ENCODE measurements at places on chromosomes 5 and 9.

GRCh38 chr5:10577371-10578292, 13.8 kb downstream of the ANKRD33B start:
- no peak overlapping the region for H3K27ac ChIP-seq
- no peak overlapping the region for H3K4me3 ChIP-seq
- H3K36me3 ChIP-seq, result no peaks in the 10 kb centered on the region

DNA sequence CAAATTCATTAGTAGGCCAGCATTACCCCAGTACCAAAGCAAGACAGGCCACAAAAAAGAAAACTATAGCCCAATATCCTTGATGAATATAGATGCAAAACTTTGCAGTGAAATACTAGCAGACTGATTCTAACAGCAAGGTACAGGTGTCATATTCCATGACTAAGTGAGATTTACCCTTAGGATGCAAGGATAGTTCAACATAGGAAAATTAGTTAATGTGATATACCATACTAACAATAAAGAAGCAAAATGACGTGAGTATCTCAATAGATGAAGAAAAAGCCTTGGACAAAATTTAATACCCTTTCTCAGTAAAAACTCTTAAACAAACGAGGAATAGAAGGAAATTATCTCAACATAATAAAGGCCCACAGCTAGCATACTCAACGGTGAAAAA, 13.3 kb downstream of the ZNF131 start:
- no peak overlapping the region for H3K4me3 ChIP-seq
- H3K27me3 ChIP-seq, result no peaks in the 10 kb centered on the region
- peaks cover 7% of the 10 kb centered on the region for H3K4me1 ChIP-seq

DNA sequence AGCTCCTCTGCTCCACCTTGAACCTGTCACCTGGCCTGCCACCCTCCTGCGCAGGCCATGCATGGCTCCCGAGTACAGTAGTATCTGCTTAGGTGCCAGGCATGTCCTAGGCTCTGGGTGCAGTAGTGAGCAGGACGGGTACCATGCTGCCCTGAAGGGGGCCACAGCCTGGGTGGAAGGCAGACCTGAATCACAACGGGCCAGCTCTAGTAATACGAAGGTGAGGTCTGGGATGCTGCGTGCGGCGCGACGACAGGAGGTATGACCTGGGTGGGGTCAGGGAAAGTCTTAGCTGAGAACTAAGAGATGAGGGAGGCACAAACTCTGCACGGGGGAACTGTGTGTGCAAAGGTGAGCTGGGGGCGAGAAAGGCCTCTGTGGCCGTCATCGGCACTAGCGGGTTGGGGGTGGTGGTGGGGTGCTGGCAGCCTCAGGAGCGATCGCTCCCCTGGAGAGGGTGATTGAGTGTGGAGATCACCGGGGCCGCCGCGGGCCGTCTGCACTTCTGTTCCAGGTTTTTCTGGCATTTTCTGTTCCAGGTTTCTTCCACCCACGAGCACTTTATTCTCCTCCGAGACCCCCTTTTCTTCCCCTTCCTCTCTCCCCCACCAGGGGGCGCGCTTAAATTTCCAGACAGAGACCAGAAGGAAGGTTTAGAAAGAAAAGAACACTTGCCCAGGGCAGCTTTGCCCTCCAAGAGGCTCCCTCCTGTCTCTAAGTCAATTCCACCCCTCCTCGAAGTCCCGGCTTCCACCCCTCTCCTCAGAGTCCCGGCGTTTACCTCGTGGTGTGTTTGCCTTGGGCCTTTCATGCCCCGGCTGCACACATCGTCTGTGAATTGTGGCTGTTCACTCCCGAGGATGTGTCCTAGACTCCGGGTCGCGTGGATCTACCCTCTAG, 15.1 kb downstream of the PDLIM4 start:
- no peak overlapping the region for H3K4me3 ChIP-seq
- no peaks in the 10 kb centered on the region for H3K27me3 ChIP-seq
- H3K4me1 ChIP-seq, result peaks cover 15% of the 10 kb centered on the region
- H3K36me3 ChIP-seq, result no peaks in the 10 kb centered on the region

- no peaks in the 10 kb centered on the region for H3K4me1 ChIP-seq
- no peaks in the 10 kb centered on the region for H3K36me3 ChIP-seq
- H3K27me3 ChIP-seq, result no peaks in the 10 kb centered on the region
- DNase-seq, result no peak
Measured at GRCh38 chr9:31418419-31418818, 966.0 kb upstream of the ACO1 start.

DNA sequence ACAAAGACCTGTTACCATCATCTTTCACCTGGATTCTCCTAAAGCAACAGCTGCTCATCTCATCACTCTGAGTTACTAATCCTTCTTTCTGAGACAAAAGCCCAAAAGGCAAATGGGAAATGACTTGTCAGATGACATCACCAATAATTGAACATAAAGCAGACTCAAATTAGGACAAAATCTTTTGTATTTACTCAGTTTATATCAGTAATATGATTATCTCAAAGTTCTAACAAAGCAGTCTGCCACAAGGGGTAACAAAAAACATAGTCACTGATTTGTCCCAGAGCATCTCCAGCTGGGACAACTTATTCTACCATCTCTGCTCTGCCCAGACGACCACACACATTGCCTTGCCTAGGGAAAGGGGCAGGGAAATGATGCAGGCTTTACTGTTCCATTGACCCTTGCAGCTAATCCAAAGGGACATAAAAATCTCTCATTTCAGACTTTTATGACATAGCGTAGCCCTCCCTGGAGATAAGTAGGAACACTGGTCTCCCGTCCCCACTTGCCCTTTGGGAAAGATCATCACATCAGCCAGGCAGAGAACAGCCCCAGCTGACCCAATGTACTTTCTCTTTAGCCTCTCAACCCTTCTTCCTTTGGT, 249.5 kb upstream of the PTGER4 start:
- H3K36me3 ChIP-seq, result no peaks in the 10 kb centered on the region
- H3K4me1 ChIP-seq, result peaks cover 17% of the 10 kb centered on the region
- no peak overlapping the region for H3K4me3 ChIP-seq
- no peaks in the 10 kb centered on the region for H3K27me3 ChIP-seq

DNA sequence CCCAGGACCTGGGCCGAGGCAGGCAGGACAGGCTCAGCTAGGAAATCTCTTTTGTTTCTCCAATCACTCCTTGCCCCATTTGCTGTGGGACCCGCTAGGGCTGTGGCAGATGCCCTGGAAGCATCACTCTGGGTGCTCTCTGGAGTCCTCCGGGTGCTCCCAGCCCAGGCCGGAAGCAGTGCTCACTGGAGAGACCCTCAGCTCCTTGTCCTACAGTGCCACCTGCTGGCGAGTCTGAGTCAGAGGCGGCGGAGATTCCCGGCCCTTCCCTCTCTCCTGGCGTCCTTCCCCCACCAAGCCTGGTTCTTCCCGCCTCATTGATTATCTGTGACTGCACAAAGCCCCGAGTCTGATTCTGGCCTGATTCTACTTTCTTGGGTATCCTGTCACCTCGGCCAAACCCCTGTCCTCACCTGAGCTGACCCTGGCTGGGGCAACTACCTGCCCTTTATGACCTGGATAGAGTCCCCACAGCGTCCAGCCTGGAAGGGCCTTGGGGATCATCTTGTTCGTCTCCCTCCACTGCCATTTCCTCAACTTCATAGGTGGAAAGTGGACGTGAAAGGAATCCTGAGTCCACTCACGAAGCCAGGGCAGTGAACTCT, 7.3 kb upstream of the BARHL1 start:
- peaks cover 48% of the 10 kb centered on the region for H3K27me3 ChIP-seq
- no peak overlapping the region for H3K4me3 ChIP-seq
- no peak overlapping the region for H3K27ac ChIP-seq
- DNase-seq, result no peak
- H3K36me3 ChIP-seq, result no peaks in the 10 kb centered on the region

- H3K4me1 ChIP-seq, result peaks cover 38% of the 10 kb centered on the region
- DNase-seq, result no peak
- no peaks in the 10 kb centered on the region for H3K27me3 ChIP-seq
- peaks cover 6% of the 10 kb centered on the region for H3K36me3 ChIP-seq
- H3K27ac ChIP-seq, result no peak overlapping the region
- H3K4me3 ChIP-seq, result no peak overlapping the region
Measured at GRCh38 chr5:80125022-80125961, 90.1 kb downstream of the THBS4 start.

- no peak for DNase-seq
- no peaks in the 10 kb centered on the region for H3K36me3 ChIP-seq
- no peaks in the 10 kb centered on the region for H3K4me1 ChIP-seq
- no peak overlapping the region for H3K27ac ChIP-seq
Measured at GRCh38 chr9:106102821-106103220, 408.5 kb downstream of the TMEM38B start.

- no peak for DNase-seq
- no peaks in the 10 kb centered on the region for H3K27me3 ChIP-seq
- no peaks in the 10 kb centered on the region for H3K36me3 ChIP-seq
- H3K4me3 ChIP-seq, result no peak overlapping the region
- no peak overlapping the region for H3K27ac ChIP-seq
Measured at GRCh38 chr5:21051945-21052344, 1063.9 kb upstream of the CDH18 start.

DNA sequence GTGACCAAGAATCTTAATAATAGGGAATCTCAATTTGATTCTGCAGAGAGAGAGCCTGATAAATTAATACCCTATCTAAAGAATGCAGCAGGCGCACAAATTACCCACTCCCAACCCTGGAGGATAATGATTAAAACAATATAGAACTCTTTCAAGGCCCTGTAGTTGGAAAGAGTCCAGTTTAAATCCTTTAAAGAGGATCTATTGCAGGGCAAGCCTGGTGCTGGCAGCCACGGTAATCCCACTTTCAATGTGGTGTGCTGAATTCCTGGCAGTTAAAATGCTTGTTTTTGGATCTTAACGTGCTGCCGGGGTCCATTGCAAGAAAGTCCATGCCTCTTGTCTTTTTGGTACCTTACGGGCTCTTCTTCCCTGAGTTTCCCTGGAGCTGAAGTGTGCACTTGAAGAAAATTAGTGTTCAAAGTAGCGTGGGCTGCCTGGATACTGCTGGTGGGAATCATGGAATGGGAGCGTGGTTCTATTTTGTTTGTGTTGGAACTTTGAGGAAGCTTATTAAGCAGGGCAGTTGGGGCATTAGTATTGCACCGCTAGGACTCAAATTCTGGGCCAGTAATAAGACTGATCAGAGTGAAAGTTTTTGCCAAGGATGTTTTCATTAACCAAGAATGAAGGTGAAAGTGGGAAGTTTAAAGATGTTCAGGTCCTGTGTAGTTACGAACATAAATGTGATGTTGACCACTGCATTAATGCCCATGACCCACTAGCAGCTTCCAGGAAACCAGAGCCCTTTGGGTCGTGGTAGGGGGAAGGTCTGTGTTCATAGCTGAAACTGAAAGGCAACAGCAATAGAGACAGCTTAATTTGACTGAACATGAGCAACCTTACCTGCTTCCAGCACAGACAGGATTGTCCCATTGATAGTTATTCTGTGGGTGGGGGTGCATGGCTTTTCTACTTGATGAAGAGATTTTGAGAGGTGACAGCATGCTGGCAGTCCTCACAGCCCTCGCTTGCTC, 20.8 kb downstream of the MARCHF6 start:
- H3K27ac ChIP-seq, result no peak overlapping the region
- H3K4me1 ChIP-seq, result peaks cover 35% of the 10 kb centered on the region
- H3K27me3 ChIP-seq, result no peaks in the 10 kb centered on the region
- no peak overlapping the region for H3K4me3 ChIP-seq

GRCh38 chr5:78537821-78538220, 110.8 kb downstream of the LHFPL2 start:
- no peaks in the 10 kb centered on the region for H3K27me3 ChIP-seq
- H3K27ac ChIP-seq, result no peak overlapping the region
- H3K4me1 ChIP-seq, result no peaks in the 10 kb centered on the region
- DNase-seq, result no peak
- no peak overlapping the region for H3K4me3 ChIP-seq

DNA sequence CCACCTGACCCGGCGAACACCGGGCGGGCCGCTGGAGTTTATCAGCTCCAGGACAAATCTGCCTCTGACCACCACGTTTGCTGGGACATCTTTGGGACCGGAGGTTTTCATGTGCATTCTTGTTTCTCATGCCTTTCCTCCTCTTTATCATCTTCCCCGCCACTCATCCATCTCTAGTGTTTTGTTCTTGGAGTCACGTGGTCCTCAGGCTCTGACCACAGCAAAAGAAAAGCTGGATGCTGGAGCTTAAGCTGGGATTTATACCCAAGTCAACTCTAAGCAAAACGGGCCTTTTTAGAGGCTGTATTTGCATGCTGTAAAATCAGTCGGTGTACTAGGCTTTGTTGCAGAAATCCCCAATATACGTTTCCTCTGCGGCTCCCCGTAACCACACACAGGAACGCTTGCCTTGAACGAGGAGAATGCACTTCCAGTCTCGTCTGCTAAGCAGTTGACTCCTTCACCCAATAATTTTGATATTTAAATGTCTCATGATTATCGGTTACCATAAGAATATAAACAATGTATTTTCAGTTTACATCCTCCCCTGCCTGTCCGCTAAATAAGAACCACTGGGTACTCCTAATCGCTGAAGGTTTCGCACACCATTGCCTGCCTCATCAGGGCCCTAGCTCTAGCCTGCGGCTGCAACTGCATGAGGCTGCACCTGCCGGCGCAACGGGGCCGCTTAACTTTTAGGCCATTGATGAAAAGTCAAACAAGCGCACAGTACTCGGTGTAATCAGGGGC, 560 bp upstream of the NDUFS6 start:
- H3K36me3 ChIP-seq, result peaks cover 60% of the 10 kb centered on the region
- H3K4me3 ChIP-seq, result peak overlapping the region; percentile 82
- H3K4me1 ChIP-seq, result peaks cover 52% of the 10 kb centered on the region

- no peak for DNase-seq
- H3K4me1 ChIP-seq, result no peaks in the 10 kb centered on the region
- no peaks in the 10 kb centered on the region for H3K27me3 ChIP-seq
- H3K27ac ChIP-seq, result no peak overlapping the region
- H3K36me3 ChIP-seq, result no peaks in the 10 kb centered on the region
Measured at GRCh38 chr5:136522217-136522956, 157.0 kb upstream of the TRPC7 start.

GRCh38 chr5:150323819-150324218, 21.1 kb upstream of the ARSI start:
- H3K27ac ChIP-seq, result no peak overlapping the region
- no peaks in the 10 kb centered on the region for H3K27me3 ChIP-seq
- H3K36me3 ChIP-seq, result no peaks in the 10 kb centered on the region
- no peak overlapping the region for H3K4me3 ChIP-seq

GRCh38 chr9:4780651-4781050, 12.1 kb upstream of the RCL1 start:
- no peak overlapping the region for H3K27ac ChIP-seq
- no peak overlapping the region for H3K4me3 ChIP-seq
- H3K36me3 ChIP-seq, result no peaks in the 10 kb centered on the region
- no peaks in the 10 kb centered on the region for H3K27me3 ChIP-seq

- DNase-seq, result no peak
- H3K27me3 ChIP-seq, result no peaks in the 10 kb centered on the region
- H3K4me1 ChIP-seq, result no peaks in the 10 kb centered on the region
- peaks cover 71% of the 10 kb centered on the region for H3K36me3 ChIP-seq
Measured at GRCh38 chr5:31485376-31486207, 46.3 kb downstream of the DROSHA start.

All from CD4-positive, alpha-beta T cell (primary cell).